ENCODE measurements at places on chromosomes 13 and 19.

- DNase-seq: peak; percentile 81
Measured at GRCh38 chr19:49676136-49676783, 811 bp upstream of the PRMT1 start.

- no peak for DNase-seq
Measured at GRCh38 chr13:74530011-74530410, 395.8 kb upstream of the KLF12 start.

- no peak for DNase-seq
Measured at GRCh38 chr13:110126391-110126961, 180.5 kb downstream of the COL4A1 start.

- DNase-seq: no peak
Measured at GRCh38 chr13:41678249-41678648, 220.9 kb downstream of the RGCC start.

DNA sequence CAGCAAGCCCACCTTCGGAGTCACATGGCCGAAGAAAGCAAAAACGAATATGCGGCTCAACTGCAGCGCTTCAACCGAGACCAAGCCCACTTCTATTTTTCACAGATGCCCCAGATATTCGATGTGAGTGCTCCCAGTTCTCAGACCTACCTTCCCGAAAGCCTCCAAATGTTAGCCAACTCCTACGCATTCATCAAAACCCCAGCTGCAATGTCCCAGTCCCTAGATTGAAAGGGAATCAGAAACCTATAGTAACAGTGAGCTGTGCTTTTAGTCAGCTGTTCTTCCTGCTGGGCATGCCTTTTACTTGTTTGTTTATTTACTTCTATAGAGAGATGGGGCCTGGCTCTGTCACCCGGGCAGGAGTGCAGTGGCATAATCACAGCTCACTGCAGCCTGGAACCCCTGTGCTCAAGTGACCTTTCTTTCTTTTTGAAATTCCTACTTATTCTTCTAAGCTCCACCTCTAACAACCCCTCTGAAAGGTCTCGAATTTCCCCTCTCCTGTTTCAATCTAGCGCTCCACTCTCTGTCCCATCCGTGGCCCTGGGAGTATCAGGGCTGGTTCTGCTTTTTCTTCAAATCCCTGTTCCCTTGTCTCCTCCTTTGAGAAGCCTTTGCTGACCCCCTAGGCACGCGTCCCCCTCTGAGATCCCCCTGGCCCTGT is 4.4 kb downstream of the TRIP10 start:
- no peak for DNase-seq

DNA sequence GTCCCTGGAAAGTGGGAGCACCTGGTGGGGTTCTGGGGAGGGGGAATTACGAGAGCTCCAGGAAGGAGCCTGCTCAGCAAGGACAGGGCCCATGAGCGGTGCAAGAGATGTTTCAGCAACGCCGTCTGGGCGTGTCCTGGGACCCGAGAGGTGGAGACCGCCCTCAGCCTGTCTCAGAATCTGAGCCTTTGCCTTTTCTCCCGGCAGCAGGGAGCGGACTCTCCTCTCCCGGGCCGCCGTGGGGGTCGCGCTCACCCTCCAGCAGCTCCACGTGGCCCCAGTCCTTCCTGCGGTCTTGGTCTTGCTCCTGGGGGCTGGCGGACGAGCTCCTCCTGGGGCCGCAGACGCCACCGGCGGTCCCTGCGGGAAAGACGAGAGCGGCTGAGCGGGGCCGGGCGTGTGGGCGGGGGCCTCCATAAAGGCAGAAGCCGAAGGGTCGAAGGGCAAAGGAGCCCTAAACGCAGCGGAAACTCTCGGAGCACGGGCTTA is 714 bp downstream of the POLRMT start:
- DNase-seq: peak; percentile 81
